CD8-positive, alpha-beta memory T cell (primary cell): ENCODE measurements at places on chromosomes 1 and 21.

- no peak for DNase-seq
- no peak overlapping the region for H3K4me3 ChIP-seq
- no peaks in the 10 kb centered on the region for H3K4me1 ChIP-seq
- no peak overlapping the region for H3K27ac ChIP-seq
- H3K36me3 ChIP-seq: no peaks in the 10 kb centered on the region
Observed at GRCh38 chr1:224087286-224087794, 26.6 kb upstream of the FBXO28 start.

DNA sequence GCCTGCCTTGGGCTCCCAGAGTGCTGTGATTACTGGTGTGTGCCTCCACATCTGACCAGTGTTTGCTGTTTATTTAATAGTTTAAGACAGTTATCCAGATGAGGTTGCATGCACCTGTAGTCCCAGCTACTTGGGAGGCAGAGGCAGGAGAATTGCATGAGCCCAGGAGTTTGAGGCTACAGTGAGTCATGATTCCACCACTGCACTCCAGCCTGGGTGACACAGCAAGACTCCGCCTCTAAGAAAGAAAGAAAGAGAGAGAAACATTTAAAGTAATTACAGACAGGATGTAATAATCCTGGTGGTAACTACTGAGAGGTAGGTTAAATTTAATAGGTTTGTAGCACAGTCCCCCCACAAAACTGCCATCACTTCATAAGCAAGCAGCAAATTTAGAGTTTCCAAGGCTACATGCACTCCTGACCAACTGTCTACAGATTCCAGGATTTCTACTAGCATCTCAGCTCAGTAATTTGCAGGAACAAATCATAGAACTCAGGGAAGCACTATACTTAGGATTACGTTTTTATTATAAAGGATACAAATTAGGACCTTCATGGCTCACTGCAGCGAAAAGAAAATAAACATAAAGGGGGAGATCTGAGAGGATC lies 89.6 kb downstream of the PKN2 start:
- H3K4me1 ChIP-seq: no peaks in the 10 kb centered on the region
- no peak for DNase-seq
- no peaks in the 10 kb centered on the region for H3K27me3 ChIP-seq
- no peak overlapping the region for H3K27ac ChIP-seq

DNA sequence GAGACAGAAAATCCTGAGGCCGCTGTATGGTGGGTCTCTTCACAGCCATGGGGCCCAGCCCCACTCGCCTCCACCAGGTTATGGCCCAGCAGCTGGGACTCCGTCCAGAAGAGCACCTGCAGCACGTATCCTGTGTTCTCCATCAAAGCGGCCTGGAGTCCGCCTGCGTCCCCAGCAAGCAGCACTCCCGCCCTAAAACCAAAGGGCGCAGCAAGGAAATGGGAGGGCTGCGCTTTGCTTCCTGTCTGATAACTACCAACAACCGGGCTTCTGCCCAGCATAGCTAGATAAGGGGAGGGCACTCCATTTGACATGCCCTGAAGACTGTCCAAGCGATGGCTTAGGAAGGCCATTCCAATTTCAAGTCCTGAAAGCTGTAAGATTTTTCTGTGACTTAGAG lies 119.9 kb downstream of the KCNJ15 start:
- H3K4me1 ChIP-seq: no peaks in the 10 kb centered on the region
- no peak overlapping the region for H3K4me3 ChIP-seq
- H3K36me3 ChIP-seq: no peaks in the 10 kb centered on the region
- DNase-seq: no peak
- no peak overlapping the region for H3K27ac ChIP-seq

DNA sequence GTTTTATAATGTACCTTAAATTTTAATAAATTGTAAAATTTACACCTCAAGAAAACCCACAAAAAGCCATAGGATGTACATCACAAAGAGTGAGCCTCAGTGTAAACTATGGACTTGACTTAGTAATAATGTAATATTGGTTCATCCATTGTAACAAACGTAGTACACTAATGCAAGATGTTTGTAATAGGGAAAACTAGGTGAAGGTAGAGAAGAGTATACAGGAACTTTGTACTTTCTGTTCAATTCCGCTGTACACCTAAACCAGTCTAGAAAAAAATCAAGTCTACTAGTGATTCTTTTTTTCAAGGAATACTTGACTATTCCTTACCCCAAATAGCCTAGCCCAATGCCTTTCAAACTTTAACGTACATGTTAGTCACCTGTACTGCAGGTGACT lies 222.3 kb upstream of the FGGY start:
- H3K27ac ChIP-seq: no peak overlapping the region
- H3K36me3 ChIP-seq: no peaks in the 10 kb centered on the region
- no peak overlapping the region for H3K4me3 ChIP-seq
- no peak for DNase-seq
- no peaks in the 10 kb centered on the region for H3K27me3 ChIP-seq
- peaks cover 24% of the 10 kb centered on the region for H3K4me1 ChIP-seq

- H3K27me3 ChIP-seq: no peaks in the 10 kb centered on the region
- H3K4me1 ChIP-seq: no peaks in the 10 kb centered on the region
- no peak for DNase-seq
- no peak overlapping the region for H3K27ac ChIP-seq
- no peak overlapping the region for H3K4me3 ChIP-seq
- no peaks in the 10 kb centered on the region for H3K36me3 ChIP-seq
Observed at GRCh38 chr1:186722711-186723309, 42.6 kb upstream of the PTGS2 start.

DNA sequence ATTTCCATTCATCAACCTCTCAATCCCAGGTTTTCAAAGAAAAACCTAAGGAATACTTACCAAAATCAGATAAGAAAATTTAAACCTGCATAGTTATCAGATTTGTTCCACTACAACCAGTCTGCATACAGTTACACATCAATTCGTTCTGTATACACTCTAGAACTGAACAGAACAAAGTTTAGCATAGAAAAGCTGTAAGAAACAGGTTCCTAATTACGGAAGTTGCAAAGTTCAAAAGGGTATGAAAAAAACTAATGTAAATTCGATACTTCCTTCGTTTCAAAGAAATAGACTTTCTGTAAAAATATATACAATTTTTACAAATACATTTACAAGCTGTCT lies 3.1 kb downstream of the MCL1 start:
- H3K27ac ChIP-seq: peak overlapping the region; percentile 99
- H3K36me3 ChIP-seq: peaks cover 58% of the 10 kb centered on the region
- no peak for DNase-seq
- H3K4me1 ChIP-seq: peaks cover 30% of the 10 kb centered on the region
- no peaks in the 10 kb centered on the region for H3K27me3 ChIP-seq

- H3K4me3 ChIP-seq: peak overlapping the region; percentile 41
- H3K27me3 ChIP-seq: no peaks in the 10 kb centered on the region
- peaks cover 21% of the 10 kb centered on the region for H3K4me1 ChIP-seq
- no peak for DNase-seq
Observed at GRCh38 chr1:160733898-160734297, 5.1 kb upstream of the SLAMF7 start.
